ENCODE measurements at places on chromosomes 16 and 17.

DNA sequence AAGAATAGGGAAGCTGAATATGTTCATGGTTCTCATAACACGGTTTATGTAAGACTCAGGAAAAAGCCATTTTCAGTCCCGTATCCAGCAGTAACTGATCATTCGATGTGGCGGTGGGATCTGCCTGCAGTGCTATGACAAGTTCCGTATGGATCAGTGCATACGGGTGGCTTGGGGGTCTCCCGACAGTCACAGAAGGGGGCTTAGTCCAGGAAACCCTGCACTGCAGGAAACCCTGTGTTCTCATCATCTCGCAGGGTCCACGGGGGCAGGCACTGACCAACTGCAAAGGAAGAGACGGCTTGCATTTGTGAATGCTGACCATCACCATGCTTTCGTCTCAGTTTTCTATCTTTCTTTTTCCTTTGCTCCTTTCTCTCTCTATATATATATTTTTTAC is 7.7 kb downstream of the MTHFSD start:
- no peak for DNase-seq

DNA sequence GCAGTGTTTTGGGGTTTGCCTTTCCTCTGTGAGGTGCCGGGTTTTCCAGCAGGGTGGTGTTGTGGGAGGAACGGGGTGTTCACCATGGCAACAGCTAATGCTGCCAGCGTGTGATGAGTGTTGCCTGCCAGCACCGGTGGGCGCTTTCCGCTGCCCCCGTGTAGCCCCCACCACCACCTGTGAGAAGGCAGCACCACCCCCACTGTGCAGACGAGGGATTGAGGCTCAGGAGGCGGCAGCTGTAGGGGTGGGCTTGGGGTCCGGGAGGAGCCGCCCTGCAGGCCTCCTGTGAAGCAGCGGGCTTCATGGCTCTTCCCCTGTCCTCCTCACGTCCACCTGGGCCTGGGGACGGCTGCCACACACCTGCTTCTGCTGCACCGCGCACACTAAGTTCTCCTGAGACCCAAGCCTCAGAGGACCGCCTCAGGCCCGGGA is 5.2 kb downstream of the RAB40C start:
- DNase-seq = no peak

DNA sequence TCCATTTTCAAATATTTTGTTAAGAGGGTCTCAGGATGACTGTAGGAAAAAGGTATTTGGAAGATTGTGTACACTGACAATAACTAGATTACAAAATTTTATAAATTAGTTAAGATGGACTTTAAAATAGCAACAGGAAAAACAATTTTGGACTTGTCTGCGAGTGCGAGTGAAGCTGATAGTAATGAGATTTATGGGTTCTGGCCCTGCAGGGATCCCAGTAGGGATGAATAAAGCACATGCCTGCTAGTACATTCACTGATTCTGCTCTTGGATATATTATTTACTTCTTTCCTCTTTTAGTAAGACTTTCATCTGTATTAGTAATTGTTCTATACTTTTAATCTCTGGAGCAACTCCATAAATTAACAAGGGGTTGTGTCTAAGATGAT is 28.2 kb downstream of the PRKCA start:
- DNase-seq = no peak

DNA sequence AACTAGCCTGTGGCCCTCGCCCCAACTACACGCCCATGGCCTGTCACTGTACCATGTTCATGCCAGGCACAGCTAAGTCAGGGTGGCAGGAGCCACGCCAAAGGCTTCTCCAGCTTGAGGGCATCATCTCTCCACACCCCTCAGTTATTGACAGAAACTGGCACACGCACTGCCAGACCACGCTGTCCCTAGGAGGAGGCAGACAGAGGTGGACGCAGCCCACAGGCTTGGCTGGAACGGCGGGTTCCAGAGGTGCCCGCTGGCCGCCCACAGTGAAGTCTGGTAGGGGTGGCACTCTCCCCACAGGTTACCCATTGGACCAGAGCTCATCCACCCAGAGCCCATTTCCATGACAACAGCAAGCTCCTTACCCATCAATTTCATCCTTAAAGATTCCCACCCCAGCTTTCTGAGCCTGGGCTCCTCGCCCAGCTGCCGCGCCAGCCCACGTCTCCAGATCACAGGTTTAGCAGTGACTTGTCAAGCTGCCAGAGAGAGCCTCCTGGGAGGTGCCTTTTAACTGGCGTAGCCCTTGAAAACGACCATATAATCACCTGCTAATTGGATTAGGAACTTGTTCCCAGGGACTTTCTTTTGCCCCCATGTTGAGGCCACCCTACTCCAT is 27.9 kb downstream of the RPRML start:
- no peak for DNase-seq

GRCh38 chr17:10463402-10463801 is 6.0 kb downstream of the MYH4 start:
- no peak for DNase-seq

GRCh38 chr16:1610899-1611632 is 806 bp downstream of the IFT140 start:
- peak; percentile 11 for DNase-seq

DNA sequence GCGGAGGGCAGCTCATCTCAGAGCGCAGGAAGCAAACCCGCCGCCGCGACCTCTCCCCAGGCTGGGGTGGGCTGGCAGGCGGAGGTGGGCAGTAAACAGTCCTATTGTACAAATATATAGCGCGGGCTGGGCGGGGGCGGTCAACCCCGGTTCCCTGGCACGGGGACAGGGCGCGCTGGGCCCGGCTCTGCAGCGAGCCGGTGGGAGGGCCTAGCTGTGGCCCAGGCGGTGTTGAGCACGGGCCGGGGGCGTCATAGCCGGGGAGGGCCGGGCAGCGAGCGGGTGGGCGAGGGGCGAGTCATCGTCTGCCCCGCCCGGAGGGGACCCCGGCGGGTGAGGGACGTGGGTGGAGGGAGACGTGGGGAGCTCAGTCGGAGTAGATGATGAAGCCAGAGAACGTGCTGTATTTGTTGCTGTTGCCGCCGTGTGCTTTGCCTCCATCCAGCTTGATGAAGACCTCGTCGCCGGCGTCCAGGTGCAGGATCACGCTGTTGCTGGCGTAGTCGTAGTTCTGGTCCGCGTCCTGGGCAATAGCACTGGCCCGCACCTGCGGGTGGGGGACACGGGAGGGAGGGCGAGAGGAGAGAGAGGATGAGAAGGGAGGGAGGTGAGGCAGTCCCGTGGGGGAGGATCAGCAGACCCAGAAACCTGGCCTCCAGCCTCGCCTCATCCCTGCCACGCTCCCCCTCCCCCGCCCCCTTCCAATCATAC is 8.1 kb downstream of the C1QL1 start:
- no peak for DNase-seq

DNA sequence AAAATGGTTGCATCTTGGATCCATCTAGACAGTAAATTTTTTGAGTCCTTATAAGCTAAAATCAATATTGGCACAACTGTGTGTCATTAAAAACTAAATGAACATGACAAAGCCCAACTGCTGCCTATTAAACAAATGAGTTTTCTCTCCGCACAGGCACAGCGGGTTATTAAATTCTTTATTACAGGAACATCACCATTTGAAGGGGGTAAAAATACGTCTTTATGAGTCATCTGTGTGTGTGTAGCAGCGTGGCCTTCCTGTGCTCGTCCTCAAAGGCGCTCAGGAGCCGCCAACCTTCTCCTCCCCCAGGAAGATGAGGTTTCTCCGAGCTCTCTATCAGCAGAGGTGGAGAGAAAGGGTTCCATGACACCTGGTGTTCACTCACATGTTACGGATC is 62.6 kb upstream of the SDK2 start:
- no peak for DNase-seq

DNA sequence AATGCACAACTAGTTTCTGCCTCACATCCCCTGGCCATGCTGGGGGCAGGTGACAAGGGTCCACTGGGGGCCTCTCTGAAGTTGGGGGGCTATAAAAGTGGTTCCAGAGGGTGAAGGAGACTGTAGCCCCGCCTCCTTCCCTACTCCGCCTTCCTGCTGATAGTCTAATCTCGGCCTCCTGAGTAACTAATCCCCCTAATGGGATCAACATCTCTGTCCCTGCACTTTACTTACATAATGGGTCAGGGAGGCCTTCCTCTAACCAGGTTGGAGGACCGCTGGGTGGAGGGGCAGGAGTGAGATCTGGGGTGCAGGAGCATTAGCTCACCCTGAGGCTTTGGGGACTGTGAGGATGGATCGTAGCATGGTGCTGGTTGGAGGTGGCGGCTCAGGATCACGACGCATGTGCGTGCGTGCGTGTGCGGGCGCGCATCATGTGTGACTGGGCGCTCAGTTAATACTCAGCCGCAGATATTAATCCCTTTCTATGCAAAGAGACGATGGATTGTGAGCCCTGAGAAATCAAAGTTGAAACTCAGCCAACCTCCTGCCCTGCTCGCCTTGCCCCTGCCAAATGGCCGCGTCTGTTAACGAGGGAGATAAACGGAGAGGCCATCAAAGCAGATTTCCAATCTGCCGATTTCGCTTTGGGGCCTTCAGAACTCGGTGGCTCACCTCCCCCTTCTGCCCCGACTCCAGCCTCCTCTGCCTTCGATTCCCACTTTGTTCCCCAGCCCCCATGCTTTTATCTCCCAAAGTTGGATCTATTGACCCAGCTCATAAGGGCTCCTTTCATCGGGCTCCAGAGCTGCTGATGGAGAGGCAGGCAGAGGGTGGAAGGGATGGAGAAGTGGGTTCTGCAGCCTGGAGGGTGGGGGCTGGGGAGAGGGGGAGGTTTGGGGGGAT is 107.3 kb downstream of the SDK2 start:
- no peak for DNase-seq
